ENCODE measurements at places on chromosomes 5 and 9.

DNA sequence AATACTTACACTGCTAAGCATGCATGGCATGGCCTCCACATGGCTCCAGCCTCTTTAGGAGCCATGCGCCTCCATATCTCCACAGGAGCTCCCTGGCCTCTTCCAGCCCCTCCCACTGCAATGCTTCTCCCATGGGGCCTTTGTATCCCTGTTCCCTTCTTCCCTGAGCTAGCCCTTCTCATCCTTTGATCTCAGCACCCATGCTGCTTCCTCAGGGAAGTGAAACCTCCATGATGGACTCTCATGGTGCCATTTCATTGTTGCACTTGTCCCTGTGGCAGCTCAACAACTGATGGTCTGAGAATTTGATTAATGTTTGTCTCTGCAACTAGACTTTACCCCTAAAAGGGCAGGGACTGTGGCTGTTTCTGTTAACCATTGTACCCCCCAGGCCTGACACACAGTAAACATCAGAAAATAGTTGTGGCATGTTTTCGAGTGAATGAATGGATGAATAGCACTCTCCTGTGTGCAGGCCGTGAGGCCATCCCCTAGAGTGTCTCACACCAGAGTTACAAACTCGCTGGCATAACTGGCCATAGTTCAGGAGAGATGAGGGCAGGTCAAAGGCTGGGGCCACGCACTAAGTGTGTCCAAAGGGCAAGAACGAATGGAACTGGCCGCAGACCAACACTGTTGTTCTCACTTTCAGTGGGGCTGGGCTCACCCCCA lies 6.6 kb downstream of the IDNK start:
- H3K36me3 ChIP-seq: no peaks in the 10 kb centered on the region
- H3K27ac ChIP-seq: no peak overlapping the region
- no peak overlapping the region for H3K4me3 ChIP-seq
- DNase-seq: no peak
- no peaks in the 10 kb centered on the region for H3K4me1 ChIP-seq

GRCh38 chr9:124489222-124489621 lies 18.0 kb downstream of the NR5A1 start:
- H3K27me3 ChIP-seq: peaks cover 36% of the 10 kb centered on the region
- H3K4me1 ChIP-seq: no peaks in the 10 kb centered on the region
- H3K4me3 ChIP-seq: no peak overlapping the region
- no peaks in the 10 kb centered on the region for H3K36me3 ChIP-seq

DNA sequence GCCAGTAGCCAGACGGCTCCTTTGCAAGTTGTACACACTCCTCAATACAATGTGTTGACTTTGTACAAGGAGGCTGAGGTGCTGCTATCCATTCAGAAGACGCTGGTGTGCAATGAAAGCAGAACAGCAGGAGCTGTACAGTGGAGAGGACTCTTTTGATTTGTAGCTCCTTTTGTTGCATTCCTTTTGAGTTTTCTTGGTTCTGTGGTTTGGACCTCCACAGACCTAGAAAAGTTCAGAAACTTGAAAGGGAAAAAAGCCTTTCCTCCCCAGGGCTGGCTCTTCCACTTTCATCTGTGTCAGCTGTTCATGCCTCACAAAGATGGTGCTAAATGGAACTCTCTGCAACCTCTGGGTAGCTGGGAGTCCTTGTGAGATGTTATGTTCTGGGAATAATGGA lies 117.4 kb downstream of the MAT2B start:
- no peak overlapping the region for H3K27ac ChIP-seq
- no peaks in the 10 kb centered on the region for H3K4me1 ChIP-seq
- H3K36me3 ChIP-seq: no peaks in the 10 kb centered on the region
- DNase-seq: no peak

- H3K4me3 ChIP-seq: no peak overlapping the region
- H3K27me3 ChIP-seq: no peaks in the 10 kb centered on the region
- H3K36me3 ChIP-seq: no peaks in the 10 kb centered on the region
- no peaks in the 10 kb centered on the region for H3K4me1 ChIP-seq
- no peak for DNase-seq
Measured at GRCh38 chr9:28317745-28318144, 744.5 kb upstream of the C9orf72 start.

GRCh38 chr5:168807287-168807686 lies 228.1 kb upstream of the PANK3 start:
- H3K36me3 ChIP-seq: no peaks in the 10 kb centered on the region
- no peak overlapping the region for H3K27ac ChIP-seq
- H3K4me1 ChIP-seq: no peaks in the 10 kb centered on the region
- H3K27me3 ChIP-seq: no peaks in the 10 kb centered on the region

DNA sequence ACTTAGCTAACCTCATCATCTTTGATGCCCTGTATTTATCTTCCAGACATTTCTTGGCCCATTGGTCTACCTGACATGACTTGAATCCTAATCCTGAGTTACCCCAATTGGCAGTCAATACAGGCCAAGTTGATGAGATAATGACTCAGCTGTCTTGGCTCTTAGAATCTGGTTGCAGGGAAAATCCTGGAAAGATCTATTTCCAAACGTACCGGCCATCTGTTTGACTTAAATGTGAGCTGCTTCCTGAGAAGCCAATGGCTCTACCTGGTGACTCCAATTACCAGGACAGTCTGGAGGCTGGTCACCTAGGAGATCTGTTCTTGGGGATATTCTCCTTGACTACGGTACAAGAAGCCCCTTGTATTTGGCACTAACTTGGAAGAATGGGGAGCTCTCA lies 475.2 kb upstream of the BRINP1 start:
- H3K4me1 ChIP-seq: no peaks in the 10 kb centered on the region
- H3K4me3 ChIP-seq: no peak overlapping the region
- H3K27me3 ChIP-seq: no peaks in the 10 kb centered on the region
